ENCODE measurements at places on chromosomes 16 and 17.

GRCh38 chr16:374616-374926 lies 4.2 kb upstream of the MRPL28 start:
- DNase-seq, result no peak

DNA sequence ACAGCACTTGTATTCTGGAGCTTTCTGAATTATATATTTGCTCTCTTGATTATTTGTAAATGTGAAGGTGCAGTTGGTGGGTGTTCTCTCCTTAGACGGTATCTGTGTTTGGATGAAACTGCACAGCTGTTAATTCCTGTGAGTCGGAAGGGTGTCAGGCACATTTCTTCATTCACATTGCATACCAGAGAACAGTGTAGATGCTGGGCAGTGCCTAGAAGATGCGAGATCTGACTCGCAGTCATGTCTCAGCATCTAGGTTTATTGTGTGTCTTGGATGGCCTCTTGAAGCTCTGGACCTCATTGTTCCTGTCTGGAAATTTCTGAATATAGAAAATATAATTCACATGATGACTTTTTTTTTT lies 61.2 kb downstream of the CLEC16A start:
- peak; percentile 55 for DNase-seq

GRCh38 chr16:74695450-74696422 lies 4.9 kb downstream of the MLKL start:
- peak; percentile 95 for DNase-seq

DNA sequence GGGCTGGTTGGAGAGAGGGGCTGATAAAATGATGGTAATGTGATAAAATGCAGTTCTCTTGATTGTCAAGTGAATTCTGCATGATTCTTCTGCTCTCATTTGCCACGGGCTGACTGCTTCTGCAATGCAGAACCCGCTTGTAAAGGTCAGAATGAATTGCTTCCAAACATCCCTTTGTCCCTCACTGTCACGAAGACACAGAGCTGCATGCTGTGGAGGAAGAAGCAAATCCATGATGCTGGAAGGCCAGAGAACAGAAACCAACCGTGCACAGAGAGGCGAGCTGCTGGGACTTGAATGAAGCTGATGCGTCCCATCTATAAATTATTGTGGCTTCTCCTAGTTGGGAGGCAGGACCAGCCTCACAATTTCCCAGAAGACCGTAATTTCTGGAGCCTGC lies 171.6 kb downstream of the PRKCB start:
- no peak for DNase-seq

DNA sequence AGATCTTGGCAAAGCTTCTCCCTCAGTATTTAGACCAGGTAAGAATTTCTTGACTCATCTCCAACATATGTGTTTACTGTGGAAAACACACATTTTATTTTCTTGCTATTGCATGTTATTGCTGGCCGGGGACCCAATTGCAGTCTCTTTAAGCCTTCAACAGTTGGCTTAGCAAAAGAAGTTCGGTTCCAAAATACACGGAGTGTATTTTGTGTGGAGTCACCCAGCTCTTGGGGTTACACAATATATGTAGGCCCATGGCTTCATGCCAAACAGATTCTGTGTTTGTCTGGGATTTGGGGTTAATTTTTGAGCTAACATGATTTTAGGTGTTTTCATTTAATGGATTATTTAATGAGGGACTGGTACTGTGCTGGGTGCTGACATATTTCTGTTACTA lies 4.0 kb downstream of the ALDH3A2 start:
- DNase-seq, result no peak

GRCh38 chr16:525520-526180 lies 1.9 kb upstream of the CAPN15 start:
- peak; percentile 76 for DNase-seq

DNA sequence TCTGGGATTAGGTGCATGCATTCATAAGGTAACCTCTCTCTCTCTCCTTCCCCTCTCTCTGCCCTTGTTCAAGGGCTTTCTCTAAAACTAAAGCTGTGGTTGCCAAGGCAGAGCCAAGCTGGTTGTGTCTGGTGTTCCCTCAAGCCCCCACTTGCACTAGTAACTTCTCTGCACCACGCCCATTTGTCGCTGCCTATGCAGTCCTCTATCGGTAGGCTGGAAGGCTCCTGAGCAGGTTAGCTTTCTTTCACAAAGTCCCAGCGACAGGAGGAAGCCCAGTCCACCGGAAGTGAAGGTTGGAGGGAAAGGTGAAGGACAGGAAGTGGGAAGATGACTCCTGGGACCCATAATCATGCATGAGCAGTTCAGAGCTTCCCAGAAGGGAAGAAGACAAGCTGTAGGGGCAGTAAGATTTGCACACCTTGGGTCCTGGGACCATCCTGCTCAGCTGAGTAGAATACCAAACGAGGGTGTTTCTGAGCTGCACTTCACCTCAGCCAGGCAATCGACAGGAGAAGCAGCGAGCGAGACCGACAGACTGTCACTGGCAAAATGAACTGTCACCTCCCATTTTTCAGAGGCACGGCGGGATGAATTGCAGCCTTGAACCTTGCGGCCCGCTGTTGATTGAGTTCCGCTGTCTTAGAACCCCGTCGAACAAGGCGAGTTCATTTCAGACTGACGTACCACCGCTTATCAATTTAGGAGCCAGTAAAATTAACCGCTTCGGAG lies 14.7 kb upstream of the SKAP1 start:
- DNase-seq, result no peak

DNA sequence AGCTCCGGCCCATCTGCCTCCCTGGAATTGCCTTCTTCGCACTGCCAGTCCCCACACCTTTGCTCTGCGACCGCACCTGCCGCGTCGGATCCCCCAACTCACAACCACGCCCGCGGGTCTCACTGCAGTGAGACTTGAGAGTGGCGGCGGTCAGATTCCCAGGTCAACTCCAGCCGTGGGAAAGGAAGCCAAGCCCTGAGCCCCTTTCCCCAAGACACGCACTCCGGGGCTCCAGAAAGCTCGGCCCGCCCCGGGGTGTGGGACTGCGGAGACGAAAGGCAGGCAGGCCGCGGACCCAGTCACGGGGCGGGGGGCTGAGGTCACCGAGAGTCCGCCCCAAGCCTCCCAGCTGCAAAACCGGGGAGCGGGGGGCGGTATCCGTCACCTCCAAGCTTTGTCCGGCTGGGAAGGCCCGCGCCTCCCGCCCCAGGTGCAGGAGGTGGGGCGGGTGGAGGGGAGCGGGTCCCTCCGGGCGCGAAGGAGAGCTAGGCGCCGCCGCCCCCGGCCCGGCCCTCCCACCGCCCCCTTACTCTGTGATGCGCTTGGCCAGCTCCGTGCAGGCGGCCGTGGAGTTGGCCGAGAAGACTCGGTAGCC lies 615 bp downstream of the PRPSAP1 start:
- DNase-seq, result peak; percentile 70

- DNase-seq, result no peak
These were observed 27.7 kb downstream of the TNS4 start for GRCh38 chr17:40473573-40474365.

DNA sequence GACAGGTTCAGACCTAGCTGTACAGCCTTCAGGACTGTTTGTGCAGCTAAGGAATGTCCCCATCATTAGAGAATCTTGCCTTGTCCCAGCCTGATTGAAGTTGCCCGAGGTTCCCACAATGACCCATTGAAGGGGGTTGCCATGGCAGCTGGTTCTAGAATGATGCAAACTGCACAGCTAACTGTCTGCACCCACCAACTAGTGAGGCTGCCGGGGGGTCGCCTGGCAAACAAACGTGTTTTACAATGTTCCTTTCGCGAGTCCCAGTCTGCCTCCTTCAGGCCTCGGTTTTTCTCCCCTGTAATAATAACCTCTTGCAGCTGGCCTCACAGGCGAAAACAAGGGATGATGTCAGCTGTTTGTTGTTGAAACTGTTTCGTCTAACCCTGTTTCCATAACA lies 5.5 kb downstream of the C16orf96 start:
- DNase-seq, result no peak
